ENCODE measurements at places on chromosomes 13 and 19.

DNA sequence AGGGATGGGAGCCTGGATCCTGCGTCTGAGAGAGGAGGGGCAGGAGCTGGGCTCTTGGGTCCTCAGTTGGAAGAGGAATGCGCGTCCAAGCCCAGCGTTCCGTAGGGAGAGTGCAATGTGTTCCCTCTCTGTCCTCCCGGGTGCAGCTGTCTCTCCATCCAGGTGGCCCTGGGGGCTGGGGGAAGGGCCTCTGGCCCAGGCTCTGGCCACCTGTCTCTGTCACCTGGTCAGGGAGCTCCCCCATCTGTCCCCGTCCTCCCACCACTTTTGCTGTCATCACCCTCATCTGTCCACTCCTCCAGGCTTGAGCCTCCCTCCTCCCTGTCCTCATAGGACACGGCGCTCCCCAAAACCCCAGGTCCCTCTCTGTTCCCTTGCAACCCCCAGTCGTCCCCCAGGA is 3.7 kb upstream of the SBK2 start:
- no peak for DNase-seq

DNA sequence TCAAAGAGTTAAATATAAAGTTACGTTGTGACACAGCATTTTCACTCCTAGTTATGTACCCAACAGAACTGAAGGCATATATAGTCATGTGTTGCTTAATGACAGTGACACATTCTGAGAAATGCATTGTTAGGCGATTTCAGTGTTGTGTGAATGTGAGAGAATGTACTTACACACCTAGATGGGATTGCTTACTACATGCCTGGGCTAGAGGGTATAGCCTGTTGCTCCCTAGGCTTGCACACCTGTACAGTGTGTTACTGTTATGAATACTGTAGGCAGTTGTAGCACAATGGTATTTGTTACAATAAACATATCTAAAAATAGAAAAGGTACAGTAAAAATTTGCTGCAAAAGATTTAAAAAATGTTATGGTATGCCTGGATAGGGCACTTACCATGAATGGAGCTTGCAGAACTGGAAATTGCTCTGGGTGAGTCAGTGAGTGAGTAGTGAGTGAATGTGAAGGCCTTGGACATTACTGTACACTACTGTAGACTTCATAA is 89.2 kb downstream of the DHRS12 start:
- DNase-seq: peak; percentile 30

DNA sequence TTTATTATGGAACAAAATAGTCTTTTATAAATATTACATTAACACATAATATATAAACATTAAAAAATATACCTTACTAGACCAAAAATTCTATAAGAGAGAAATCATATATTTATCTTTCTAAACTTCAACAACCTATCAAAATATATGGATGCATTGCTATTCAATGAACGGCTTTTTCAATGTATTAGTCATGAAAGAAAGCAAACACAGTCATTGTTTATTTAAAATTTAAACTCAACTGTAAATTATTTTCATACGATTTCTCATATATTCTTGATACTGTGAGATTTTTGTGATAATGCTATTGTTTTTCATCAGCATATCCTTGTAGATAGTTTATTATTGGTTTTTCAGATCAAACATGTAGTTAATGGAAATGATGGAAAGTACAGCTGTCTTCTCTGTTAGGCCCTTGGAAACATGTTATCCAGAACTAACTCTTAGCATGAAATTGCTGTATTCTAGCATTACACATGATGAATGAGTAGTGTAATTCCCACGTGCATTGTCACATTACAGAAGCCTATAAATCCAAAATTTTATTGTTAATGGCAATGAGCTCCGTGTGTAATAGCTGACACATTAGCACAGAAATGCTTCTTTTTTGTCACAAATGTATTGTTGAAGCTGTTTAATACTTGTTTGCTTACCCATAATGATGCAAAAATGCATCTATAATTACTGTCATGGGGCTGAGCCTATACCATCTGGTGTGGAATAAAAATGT is 1639.9 kb downstream of the SLITRK5 start:
- no peak for DNase-seq

DNA sequence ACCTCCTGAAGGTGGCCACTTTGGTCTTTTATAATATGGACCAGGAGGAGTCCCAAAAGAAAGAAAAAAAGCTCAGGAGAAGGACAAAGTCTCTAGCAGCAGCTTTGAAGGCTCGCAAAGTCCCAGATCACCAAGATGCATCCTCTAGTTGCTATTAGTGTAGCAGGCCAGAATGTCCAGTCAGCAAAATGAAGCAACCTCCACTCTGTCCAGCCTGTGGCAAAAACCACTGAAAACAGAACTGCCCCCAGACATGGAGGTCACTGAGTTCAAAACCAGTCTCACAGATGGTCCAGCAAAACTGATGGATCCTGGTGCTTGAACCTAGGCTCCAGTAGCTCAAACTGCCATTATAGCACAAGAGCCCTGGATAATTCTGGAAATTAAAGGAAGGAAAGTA is 10.4 kb downstream of the LILRB4 start:
- DNase-seq: no peak

GRCh38 chr19:6997679-6998445 is 23.4 kb downstream of the MBD3L2B start:
- peak; percentile 95 for DNase-seq

DNA sequence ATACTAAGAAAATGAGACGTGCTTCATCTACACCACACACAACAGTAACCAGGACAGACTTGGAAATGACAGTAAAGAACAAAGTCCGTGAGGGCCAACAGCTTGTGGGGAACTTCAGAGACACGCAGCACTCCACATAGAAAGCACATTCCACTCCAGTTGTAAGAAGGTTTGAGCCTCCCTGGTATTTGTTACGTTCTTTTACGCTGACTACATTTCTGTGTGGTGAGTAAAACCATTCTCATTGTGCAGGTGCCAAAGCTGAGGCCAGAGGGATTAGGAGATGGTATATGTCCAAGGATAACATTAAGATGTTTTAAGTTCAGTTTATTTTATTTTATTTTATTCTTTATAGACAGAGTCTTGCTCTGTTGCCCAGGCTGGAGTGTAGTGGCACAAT is 1189.9 kb downstream of the UQCRFS1 start:
- DNase-seq: peak; percentile 60

GRCh38 chr13:23673354-23673753 is 103.1 kb downstream of the TNFRSF19 start:
- DNase-seq: peak; percentile 45

- no peak for DNase-seq
These were observed 375.9 kb downstream of the EFNB2 start for GRCh38 chr13:106159295-106160195.

- DNase-seq: no peak
These were observed 88.0 kb downstream of the ENOX1 start for GRCh38 chr13:43698758-43699157.

- peak; percentile 45 for DNase-seq
These were observed 30.0 kb upstream of the POP4 start for GRCh38 chr19:29576046-29576606.

DNA sequence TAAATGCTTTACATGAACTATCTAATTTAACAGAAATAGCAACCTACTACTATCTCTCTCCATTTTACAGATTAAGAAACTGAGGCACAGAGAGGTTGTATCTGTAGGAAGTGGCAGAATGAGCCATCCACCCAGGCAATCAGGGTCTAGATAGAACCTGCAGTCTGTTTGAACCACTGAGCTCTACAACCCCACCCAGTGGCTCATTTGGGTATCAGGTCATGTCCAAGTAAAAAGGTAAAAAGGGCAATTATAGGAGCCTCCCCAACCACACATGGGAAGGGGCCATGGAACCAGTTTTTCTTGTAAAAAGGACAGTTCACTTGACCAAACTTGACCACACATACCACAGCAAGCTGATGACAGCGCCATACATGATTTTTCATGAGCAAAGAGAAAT is 92.9 kb upstream of the SGCG start:
- DNase-seq: peak; percentile 3

DNA sequence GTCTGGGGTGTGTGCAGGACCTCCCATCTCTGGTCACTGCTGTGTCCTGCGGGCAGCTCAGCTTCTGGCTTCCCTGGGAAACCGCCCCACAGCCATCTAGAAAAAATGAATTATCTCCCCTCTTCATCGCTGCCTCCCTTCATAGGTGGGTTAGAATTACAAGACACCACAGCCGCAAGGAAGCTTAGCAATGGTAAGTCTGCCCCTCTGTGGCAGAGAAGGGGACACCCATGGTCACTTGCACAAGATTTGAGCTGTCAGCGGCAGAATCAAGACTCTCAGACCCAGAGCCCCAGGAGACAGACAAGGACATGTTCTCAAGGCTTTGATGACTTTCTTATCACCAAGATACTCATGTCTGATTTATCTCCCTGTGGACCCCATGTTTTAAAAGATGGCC is 110.8 kb upstream of the PABPC3 start:
- no peak for DNase-seq

DNA sequence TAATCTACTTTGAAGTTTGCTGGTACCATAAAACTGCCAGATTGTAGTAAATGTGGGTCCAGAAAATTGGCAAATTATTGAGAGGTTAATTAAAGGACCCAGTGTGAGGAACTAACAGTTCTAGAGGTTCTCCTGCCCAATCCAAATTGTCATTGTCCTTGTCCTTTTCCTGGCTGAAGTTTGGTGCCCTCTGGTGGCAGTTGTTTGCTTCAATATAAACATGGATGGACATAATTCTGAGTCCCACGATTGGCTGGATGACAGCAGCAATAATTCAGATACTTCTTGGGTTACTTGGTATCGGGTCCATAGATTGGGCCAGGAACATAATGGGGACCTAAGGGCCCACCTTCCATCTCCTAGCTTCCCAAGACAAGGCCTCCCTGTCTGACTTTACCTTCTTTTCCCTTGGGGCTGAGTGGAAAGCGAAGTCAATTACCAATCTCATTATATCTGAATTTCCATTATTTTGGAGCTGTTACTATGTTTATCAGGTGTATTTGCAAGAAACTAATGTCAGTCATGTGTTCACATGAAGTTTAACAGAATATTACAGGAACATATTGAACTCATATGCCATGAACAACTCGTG is 33.8 kb upstream of the GARRE1 start:
- no peak for DNase-seq

DNA sequence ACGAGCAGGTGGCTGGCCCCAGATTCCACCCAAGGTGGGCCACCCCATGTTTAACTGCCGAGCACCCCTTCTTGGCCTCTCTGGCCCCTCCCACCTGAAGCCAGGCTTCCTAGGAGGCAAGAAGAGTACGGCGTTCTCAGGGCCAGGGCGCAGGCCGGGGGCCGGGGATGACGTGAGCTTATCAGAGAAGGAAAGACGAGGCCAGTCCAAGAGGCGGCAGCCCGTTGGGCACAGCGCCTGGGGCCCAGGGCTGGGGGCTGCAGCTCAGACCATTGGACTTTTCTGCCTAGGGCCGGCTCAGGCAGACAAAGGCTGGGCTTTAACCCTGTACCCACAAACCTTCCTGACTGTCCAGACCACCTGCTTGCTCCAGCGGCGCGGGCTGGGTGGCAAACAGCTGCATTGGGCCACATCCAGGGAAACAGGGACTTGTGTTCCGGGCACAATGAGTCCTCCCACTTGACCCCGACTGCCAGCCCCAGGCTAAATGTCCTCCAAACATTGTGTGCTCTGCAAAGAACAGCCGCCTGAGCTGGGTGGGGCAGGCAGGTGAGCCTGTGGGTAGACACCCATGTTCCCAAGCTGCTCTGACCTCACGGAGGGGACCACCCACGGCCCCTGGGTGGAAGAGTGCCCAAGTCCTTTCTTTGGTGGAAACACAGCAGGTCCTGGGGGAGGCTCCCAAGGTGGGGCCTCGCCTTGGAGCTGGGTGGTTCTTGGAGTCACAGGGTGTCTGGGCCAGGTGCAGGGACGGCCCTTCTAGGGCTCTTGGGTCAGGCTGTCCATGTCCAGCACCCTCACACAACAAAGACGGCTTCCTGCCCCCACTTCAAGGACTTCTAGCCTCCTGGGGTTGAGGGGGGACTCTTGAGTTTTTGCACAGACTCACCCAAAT is 21.9 kb downstream of the COMP start:
- no peak for DNase-seq

- no peak for DNase-seq
These were observed 671.6 kb downstream of the PCDH9 start for GRCh38 chr13:66558506-66558905.

DNA sequence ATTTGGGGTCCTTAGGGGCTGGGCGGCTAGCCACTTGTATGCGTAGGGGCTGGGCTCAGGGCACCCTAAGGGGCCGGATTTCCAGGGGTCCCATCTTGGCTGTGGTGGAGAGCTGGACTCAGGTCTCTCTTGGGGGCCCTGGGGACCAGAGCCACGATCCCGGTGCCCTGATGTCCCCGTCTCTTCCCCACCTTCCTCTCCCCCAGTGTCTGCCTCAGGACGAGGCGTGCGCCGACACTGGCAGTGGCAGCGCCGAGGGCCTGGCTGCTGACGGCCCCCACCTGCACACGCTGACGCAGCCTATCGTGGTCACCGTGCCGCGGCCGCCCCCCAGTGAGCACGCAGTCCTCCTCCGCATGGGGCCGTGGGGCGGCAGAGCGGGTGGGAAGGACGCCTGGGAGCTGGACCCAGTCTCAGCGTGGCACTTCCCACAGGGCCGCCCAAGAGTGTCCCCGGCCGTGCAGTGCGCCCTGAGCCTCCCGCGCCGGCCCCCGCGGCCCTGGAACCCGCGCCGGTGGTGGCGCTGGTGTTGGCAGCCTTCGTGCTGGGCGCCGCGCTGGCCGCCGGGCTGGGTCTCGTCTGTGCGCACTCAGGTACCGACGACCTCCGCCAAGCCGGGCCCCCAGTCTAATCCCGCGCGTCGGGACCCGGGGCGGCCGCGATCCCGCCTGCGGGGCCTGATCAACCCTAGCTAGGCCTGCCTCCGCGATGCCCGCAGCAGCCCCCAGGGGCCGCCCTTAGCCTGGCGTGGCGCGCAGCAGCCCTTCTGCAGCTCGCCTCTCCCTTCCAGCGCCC is 2.7 kb upstream of the SNAPC2 start:
- DNase-seq: no peak

- DNase-seq: no peak
These were observed 349.9 kb upstream of the ZNF507 start for GRCh38 chr19:31995546-31995945.

DNA sequence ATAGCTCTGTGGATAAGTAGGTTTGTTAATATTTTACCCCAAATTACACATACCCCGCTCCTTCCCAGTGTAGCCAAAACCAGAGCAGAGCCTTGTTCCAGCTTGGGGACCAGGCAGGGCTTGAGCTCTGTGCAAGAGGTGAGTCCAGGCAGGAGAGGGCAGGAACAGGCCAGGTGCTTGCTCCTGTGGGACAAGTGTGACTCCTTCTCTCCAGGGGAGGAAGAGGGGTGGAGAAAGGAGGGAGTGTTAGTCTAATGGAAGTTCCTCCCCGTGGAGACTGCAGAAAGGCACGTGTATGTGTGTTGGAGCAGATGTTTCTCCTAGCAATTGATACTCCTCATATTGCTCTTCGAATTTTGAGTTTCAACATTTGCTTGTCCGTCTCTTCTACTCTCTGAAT is 201.0 kb downstream of the FGF9 start:
- no peak for DNase-seq

DNA sequence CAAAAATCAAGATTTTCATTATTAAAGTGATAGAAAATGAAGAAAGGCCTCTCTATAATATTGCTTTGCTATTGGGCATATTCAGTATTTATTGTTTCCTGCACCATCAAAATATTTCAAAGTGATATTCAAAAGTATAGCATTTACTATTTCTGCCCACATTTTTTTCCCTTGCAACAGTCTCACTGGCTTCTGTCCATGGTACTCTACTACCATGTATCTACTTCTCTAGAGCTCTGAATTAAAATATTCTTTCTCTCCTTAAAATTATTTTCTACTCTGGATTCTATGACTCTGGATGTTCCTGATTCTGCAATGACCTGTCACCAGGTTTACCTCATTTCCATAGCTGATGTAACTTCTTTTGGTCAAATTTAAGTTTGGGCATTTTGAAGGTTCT is 1508.3 kb upstream of the PRR20A start:
- no peak for DNase-seq

GRCh38 chr13:26061947-26062346 is 10.1 kb upstream of the SHISA2 start:
- DNase-seq: peak; percentile 37
